NCI-H748 treated with DMSO at 0.1 percent for 48 hours (cell line): ENCODE measurements at places on chromosomes 5 and 9.

GRCh38 chr5:9363026-9363425, 182.8 kb downstream of the SEMA5A start:
- DNase-seq: no peak

- DNase-seq: no peak
Observed at GRCh38 chr5:89300426-89300970, 417.5 kb upstream of the MEF2C start.

DNA sequence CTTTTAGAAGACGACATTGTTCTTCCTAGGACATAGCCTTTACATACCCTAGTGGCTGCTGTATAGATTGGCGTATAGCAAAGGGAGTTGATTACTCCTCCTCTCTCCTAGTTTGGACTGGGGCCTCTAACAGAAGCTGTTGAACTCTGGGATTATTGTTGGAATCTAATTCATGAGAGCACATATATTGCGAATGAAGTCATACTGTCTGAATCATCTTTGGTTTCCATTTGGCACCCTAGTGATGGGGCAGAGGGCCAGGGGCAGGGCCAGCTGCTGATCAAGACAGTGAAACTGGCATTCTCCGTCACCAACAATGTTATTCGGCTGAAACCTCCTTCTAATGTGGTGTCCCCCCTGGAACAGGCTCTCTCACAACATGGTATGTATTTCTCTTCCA, 40.3 kb downstream of the NUP188 start:
- no peak for DNase-seq

GRCh38 chr5:67657055-67657454, 460.5 kb upstream of the CD180 start:
- no peak for DNase-seq

DNA sequence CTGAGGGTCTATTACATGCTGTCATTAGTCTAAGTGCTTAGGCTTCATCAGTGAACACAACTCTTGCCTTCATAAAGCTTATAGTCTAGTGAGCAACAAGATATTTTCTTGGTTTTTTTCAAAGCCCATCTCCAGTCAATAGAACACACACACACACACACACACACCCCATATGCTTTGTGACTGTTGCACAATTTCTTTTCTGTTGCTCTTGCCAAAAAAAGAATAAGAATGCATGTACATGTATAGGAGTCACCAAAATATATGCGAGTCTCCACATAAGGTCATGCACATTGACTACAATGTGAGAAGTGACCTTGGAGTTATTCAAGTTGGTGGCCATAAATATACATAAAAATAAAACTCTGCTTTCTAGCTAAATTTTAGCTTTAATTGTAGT, 351.5 kb upstream of the TLE4 start:
- DNase-seq: no peak
